ENCODE measurements at places on chromosomes 7 and 10. TPM values are rescaled to one million over a fixed set of nuclear protein-coding genes. Genes with fewer than 3 reads are reported as not detected.

FRMPD2 gene
- total RNA-seq, result 0.55 TPM

LCOR gene
- 25.7 TPM for total RNA-seq

EPO gene
- total RNA-seq, result not detected

SPDYE17 gene
- total RNA-seq, result not detected

TMEM196 gene
- total RNA-seq, result 0.06 TPM

HOXA10 gene
- total RNA-seq, result 13.8 TPM

CDH23 gene
- 2.7 TPM for total RNA-seq

IL15RA gene
- total RNA-seq, result 55.8 TPM

GOLGA7B gene
- total RNA-seq, result 0.09 TPM

HIBADH gene
- 153 TPM for total RNA-seq

GPR22 gene
- not detected for total RNA-seq

MOGAT3 gene
- not detected for total RNA-seq

LEP gene
- total RNA-seq, result 0.98 TPM

CCDC3 gene
- 6.6 TPM for total RNA-seq

NEUROD6 gene
- total RNA-seq, result not detected

UBE3C gene
- total RNA-seq, result 46.0 TPM

CDK13 gene
- 63.4 TPM for total RNA-seq

SCD gene
- total RNA-seq, result 125 TPM

ABCB4 gene
- 62.6 TPM for total RNA-seq

NPY gene
- not detected for total RNA-seq

FRAT1 gene
- total RNA-seq, result 11.0 TPM

RPEL1 gene
- total RNA-seq, result not detected

TSPAN12 gene
- total RNA-seq, result 75.7 TPM

PDE6C gene
- not detected for total RNA-seq

SLC16A12 gene
- 0.25 TPM for total RNA-seq

CACNA2D1 gene
- total RNA-seq, result 60.9 TPM

ELFN1 gene
- 2.6 TPM for total RNA-seq

GPAM gene
- total RNA-seq, result 110 TPM

LOXL4 gene
- total RNA-seq, result 2.9 TPM

EIF5AL1 gene
- total RNA-seq, result not detected

BAZ1B gene
- 58.6 TPM for total RNA-seq

ZNF853 gene
- 4.1 TPM for total RNA-seq

PON1 gene
- total RNA-seq, result 2.2 TPM

PLPP4 gene
- 1.4 TPM for total RNA-seq

PANK1 gene
- 8.5 TPM for total RNA-seq

DPP6 gene
- total RNA-seq, result 11.3 TPM

CCL26 gene
- not detected for total RNA-seq

PLEKHS1 gene
- not detected for total RNA-seq

HELLS gene
- total RNA-seq, result 5.8 TPM

PIK3CG gene
- 3.6 TPM for total RNA-seq

INMT gene
- 321 TPM for total RNA-seq

HGF gene
- total RNA-seq, result 15.1 TPM

GALNT17 gene
- total RNA-seq, result 8.2 TPM

AP5Z1 gene
- total RNA-seq, result 43.6 TPM

MPP7 gene
- 8.4 TPM for total RNA-seq

STEAP2 gene
- 9.5 TPM for total RNA-seq

COBL gene
- total RNA-seq, result 0.71 TPM

PAX4 gene
- not detected for total RNA-seq

CRYGN gene
- 0.19 TPM for total RNA-seq

BMPER gene
- not detected for total RNA-seq

CPA4 gene
- total RNA-seq, result 3.3 TPM

ERVW-1 gene
- not detected for total RNA-seq

Measured in adrenal gland (tissue), 19 donors.